NCI-H1930 (cell line): ENCODE measurements at places on chromosomes 2 and 18.

DNA sequence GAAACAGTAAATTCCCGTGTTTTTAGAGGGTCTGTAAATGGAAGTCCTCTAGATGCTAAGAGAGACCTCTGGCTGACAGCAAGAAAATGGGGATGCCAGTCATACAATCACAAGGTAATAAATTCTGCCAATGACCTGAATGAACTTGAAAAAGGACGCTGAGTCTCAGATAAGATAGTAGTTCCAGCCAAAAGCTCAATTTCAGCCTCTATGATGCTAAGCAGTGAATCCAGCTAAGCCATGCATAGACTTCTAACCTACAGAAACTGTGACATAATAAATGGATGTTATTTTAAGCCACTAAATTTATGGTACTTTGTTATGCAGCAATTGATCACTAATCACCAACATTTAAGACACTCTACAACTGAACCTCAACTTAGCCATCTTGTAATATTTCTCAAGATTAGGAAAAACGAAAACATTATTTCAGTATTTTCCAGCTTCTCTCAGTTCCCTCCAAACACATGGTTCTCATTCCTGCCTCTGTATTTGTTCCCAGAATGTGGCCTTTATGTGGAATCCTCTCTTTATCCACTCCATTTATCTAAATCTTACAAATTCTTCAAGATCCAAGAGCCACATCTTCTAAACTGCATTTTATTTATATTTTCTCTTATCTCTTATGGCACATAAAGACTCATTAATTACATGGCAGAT, 331.1 kb downstream of the GULP1 start:
- DNase-seq, result no peak

- no peak for DNase-seq
Observed at GRCh38 chr18:37383036-37383785, 182.4 kb downstream of the CELF4 start.

DNA sequence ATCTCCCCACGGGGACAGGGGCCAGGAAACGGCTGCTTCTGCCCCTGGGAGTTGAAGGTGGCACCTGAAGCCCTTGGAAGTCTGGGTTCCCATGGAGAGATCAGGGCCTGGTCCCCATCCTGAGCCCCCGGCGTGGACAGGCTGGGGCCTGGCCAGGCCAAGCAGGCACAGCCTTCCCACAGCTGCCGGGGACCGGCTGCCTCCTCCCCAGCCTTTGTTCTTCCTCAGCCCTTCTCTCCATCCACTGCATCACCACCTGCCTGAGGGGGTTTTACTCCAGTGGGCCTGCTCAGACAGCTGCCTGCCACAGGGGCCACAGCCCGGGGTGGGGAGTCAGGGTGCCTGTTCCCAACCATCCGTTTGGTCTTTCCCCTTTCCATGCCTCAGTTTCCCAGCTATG, 187.7 kb downstream of the INHBB start:
- no peak for DNase-seq

DNA sequence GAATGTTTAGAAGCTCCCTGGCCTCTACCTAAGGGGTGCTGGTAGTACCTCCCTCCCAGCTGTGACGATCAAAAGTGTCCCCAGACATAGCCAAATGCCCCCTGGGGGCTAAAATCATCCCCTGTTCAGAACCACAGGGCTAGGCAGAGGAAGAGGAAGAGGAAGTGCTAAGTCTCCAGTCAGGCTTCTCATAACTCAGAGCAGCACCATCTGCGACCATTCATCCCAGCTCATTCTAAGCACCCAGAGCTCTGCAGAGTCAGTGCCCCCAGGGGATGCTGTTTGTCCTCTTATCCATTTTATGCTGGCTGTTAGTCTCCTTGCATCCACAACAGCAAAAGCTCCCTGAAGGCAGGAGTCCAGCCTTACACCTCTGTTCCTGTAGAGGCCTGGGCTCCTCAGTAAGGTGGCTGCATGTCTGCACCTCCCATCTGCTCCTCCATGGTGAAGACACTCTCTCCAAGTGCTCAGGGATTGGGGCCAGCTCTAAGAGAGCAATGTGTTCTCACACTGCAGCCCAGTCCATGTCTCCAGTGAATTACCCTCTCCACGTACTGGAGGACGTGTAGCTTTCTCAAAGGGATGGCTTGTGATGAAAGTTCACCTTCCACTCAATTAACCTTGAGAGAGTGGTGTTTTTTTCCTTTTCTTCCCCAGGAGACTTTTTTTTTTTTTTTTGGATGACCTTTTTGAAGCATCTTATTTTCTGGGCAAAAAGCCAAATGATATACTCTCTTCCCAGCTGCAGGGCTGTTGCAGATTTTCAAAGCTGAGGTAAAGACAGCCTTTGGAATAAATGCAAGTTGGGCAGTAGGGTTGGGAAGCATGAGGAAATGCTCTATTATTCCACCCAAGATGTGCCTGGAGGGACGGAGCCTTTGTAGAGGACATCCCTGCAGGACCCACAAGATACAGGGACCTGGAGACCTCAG, 158.9 kb upstream of the SLC14A2 start:
- DNase-seq, result no peak

DNA sequence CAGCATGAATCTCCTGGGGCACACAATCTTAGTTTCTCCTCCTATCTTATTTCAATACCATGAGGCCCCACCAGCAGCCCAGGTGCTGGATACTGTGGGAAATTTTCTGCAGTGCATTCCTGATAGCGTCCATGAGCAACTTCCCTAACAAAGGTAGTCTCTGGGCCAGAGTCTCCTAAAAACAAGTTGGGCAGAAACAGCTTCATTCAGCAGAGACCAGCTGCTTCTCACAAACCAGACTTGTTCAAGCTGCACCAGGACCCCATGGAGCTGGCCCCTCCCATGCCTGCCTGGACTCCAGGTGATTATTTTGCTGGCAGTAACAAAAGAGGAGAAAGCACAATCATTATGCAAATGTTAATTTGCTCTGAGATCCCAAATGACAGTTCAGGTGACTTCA, 31.4 kb downstream of the MYO5B start:
- DNase-seq, result no peak

DNA sequence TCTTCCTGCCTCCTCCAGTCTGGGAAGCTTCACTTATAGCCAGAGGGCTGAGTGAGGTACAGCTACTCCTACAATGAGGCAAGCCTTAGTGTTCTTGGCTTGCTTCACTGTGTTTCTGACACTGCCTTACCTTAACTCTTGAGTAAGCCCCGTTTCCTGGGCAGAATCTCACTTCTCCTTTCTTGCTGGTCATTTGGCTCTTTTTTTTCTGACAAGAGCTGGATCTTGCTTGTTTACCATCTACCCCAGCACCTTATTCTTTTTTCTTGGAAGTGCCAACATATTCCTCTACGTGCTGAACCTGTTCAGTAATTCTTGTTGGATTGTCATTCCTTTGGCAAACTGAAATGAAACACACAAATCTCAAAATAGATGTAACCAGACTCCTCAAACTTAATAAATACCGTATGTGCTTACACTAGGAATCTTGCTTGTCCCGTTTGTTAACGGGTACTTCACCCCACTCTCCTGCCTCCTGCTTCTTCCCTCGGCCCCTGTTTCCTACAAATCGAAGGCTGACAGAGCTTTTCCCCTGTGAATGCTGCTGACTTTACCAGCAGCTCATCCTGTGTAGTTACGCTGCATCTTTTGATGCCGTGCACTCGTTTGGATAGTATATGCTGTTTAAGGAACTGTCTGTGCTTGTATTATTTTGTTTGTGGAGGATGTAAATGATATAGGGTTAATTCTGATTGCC, 132.2 kb downstream of the FMNL2 start:
- DNase-seq, result no peak

DNA sequence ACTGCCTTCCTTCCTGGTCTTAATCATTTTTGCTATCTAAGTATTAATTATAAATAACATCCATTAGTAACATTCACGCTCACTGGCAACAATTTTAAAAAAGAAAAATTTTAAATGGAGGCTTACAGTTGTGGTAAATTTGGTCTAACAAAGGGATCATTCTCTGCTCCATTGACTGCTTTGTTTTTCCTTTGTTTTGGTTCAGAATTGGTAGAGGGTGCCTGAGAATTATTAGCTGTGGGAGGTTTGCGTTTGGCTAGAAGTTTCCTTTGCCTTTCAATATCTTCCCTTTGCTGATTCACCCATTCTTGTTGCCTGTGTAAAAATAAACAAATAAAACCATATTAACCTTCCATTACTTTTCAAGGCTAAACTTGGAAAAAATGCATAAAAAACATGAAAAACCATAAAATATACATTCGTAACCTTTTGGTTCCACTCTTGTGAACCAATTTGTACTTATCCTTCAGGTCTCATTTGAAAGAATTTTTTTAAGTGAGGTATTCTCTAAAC, 114.6 kb downstream of the TLK1 start:
- no peak for DNase-seq

GRCh38 chr2:51231071-51231470, 199.1 kb upstream of the NRXN1 start:
- no peak for DNase-seq

- DNase-seq, result no peak
Observed at GRCh38 chr18:42801706-42802105, 313.8 kb downstream of the RIT2 start.

GRCh38 chr2:102603904-102604303, 15.4 kb upstream of the SLC9A2 start:
- no peak for DNase-seq

- DNase-seq, result no peak
Observed at GRCh38 chr2:215847056-215847455, 166.3 kb downstream of the MREG start.

GRCh38 chr2:9630117-9630735, 571 bp downstream of the YWHAQ start:
- DNase-seq, result peak; percentile 62

GRCh38 chr18:79879566-79879965, 71.9 kb downstream of the SLC66A2 start:
- no peak for DNase-seq

DNA sequence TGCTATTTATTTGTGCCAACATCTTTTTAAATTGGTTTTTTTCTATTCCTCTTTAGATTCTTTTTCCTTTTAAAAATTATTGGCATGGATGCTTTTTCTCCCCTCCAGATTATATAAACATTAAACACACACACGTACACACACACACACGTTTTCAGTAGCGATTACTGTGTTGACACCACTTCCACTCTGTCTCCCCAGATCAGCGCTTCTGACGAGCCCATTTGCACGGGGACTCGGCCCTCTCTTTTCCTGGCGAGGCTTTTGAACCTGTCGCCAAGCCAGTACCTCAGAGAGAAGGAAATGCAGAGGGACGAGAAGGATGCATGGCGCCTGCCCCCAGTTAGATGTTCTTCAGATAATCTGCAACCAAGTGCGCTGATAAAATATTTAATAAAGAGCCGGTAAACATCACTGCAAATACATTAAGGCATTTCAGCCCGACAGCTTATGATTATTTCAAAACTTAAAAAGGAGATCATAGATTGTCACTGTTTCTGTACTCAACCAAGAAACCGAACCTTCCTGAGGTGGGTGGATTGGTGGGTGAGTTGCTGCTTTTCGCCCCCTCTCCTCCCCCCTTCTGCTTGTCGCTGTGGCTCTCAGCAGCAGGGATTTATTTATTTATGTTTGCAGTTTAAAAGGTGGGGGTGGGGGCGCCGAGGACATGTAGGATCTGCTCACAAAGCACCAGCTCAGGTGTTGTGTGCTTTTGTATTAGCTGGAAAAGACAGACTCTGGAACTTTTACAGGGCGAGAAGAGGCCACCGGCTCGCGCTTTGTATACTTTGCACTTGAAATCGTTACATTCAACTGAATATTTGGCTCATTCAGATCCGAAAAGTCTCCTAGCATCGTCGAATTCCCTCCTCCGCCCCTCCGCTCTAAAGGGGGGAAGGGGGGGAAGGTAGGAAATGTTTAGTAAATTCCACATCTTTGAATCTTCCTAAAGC, 787 bp upstream of the TBR1 start:
- peak; percentile 27 for DNase-seq

DNA sequence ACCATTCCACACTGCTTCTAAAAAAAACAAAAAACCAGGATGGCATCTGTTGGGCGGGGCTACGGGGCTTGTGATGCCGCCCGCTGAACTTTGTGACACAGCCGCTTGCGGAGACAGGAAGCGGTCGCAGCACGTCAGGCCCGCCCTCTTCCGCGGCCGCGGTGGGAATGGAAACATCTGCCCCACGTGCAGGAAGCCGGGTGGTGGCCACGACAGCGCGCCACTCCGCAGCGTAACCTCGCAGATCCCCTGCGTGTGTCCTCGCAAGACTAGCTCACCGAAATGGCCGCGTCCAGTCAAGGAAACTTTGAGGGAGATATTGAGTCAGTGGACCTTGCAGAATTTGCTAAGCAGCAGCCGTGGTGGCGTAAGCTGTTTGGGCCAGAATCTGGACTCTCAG, 168.5 kb downstream of the SUCLG1 start:
- peak; percentile 11 for DNase-seq

DNA sequence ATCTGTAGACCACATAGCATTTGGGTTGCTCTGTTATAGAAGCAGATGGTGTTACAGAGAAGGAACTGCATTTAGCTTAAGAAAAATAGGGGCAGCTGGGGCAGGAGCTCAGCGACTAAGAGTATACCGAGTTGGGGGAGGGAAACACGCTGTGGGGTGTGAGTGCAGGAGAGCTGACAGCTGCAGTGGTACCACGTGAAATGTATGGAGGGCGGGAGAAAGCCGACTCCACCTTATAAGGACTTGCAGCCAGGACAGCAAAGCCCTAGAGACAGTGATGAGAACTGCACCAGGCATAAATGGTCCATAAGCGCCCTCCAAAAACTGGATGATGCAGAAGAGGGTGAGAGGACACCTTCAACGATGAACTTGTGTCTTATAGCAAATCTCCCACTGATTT, 237.6 kb downstream of the PRKCE start:
- DNase-seq, result no peak

GRCh38 chr18:47215554-47216138, 35.8 kb downstream of the SKOR2 start:
- peak; percentile 62 for DNase-seq

GRCh38 chr2:100537918-100538317, 24.9 kb upstream of the PDCL3 start:
- no peak for DNase-seq

DNA sequence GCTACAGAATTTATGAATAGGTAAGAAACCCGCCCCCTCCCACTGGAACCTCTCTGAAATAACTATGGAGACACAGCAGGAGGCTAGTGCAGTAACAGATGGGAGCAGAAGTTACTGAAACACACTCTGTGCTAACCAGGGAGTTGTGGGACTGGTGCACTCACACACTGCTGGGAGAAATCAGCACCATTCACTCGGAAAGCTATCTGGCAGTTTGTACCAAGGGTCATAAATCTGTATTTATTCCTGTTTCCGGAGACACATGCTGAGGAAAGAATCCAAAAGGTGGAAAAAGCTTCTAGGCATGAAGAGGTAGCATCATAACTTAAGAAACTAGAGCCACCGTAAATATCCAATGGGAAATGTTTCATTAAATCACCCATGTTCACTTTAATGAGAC, 39.9 kb downstream of the TGFA start:
- DNase-seq, result no peak

DNA sequence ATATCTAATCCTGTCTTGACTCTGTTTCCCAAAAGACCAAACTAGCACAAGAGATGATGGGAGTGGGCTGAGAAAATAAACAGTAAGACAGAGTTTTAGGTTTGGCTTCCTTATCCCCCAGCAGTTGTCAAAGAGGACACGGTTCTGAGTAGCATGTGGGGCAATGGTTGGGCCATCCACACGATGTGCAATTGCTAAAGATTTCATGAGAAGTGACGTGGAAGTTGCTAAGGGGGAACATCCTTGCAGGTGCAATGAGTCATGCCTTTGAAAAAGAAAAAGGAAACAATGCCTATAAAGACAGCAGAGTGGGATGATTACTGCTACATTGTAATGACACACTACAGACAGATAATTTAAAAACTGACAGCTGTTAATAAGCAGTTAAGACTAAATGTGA, 1395.8 kb downstream of the LRP1B start:
- DNase-seq, result no peak

- DNase-seq, result no peak
Observed at GRCh38 chr2:174632841-174633622, 35.4 kb upstream of the WIPF1 start.
